ENCODE measurements at places on chromosomes 3 and 15.
A peak's percentile ranks its signal among the peaks of the same experiment; 100 is the strongest.

GRCh38 chr3:135231737-135232136 is 436.7 kb downstream of the EPHB1 start:
- DNase-seq: no peak

DNA sequence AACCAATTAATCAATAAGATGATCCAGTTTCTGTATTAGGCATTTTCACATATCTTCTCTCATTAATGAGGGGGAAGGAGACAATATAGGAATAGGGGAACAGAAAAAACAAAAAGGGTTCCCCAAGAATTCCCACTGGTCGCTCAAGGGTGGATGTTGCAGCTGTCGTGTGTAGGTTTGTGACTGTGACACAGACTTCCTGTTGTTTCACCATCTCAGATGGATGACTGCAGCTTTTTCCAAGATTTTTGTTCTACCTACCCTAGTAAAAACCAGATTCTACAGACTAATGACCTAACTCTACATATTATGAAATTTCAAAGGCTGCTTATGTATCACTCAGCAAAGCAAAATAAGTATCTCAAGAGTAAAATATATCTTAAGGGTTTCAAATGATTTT is 73.7 kb upstream of the MB21D2 start:
- DNase-seq: no peak

GRCh38 chr3:82082796-82083195 is 321.4 kb upstream of the GBE1 start:
- peak; percentile 35 for DNase-seq

DNA sequence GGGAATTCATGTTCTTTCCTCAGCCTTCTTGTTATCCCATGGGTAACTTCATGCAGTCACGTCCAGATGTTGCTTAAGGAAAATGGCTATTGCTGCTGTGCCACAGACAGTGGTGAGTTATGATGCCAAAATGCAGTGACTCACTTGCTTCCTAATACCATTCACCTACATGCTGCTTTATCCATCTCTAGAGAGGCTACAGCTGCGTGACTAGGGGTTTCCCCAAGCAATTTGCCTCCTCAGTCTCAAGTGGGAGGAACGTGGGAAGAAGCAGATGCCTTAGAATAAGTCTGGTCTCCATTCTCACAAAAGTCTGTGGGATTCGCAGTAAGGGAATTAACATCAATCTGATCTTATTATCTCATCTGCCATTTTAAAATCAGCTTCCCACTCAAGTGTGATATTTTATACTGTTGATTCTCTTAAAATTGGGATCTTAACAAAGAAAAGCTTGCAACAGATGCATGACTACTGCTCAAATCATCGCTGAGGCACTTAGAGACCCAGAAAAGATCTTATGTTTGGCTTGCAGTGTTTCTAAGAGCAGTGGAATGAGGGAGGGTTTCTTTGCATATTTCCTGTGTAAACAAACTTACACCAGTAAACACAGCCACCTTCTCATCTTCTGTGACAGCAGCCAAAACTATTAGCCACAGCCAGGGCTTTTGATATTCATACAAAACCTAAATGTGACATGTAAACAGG is 62.0 kb upstream of the ACP3 start:
- peak; percentile 82 for DNase-seq

DNA sequence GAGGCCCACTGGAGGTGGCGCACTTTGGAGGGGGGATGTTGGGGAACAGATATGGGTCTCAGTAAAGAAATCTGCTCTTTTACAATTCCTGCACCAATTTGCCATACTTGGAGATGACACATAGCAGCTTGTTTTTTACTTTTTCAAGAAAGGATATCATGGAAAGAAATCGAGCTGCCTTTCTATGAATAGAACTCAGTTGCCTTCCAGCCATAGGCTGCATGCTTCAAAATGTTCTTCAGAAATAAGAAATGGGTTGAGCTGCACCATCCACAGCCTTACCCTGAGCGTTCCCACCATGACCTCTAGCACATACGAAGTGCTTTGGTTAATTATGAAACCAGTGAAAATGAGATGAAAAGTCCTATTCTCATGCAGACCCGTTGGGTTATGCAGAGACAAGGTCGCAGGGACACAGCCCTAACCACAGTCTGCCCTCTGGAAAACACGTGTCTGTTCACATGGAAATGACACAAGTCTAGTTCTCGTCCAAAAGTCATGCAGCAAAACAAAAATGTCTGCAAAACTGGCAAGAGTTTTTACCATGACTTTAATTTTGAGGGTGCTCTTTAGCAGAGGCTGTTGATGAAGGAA is 36.3 kb downstream of the NGRN start:
- DNase-seq: no peak

DNA sequence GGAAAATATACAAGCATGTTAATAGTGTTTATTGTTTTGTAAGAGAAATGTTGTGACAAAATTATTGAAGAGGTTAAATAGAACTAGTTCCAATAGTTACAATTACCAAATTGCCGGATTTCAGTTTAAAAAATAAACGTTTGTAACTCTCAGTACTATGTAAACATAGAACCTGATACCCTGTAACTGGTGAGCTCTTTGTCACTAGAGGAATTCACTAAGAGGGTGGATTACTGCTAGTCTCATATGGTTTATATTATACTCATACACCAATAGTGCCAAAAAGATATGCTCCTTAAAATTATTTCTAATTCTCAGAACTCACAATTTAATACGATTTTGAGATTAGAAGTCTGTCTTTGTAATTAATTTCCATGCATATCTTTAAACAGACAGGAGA is 7.6 kb upstream of the GMNC start:
- peak; percentile 57 for DNase-seq

DNA sequence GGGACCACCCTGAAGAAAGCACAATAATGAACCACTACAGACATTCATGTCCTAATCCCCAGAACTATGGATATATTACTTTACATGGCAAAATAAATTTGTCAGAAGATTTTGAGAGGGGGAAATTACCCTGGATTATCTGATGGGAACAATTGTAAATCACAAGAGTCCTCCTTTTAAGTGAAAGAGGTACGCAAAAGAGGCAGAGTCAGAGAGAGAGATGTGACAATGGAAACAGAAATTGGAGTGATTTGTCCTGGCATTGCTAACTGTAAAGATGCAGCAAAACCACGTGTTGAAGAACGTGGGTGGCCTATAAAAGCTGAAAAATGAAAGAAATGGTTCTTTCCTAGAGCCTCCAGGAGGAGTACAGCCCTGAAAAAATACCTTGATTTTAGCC is 1121.4 kb upstream of the ALCAM start:
- no peak for DNase-seq

GRCh38 chr3:129318921-129319320 is 40.3 kb downstream of the HMCES start:
- DNase-seq: no peak

DNA sequence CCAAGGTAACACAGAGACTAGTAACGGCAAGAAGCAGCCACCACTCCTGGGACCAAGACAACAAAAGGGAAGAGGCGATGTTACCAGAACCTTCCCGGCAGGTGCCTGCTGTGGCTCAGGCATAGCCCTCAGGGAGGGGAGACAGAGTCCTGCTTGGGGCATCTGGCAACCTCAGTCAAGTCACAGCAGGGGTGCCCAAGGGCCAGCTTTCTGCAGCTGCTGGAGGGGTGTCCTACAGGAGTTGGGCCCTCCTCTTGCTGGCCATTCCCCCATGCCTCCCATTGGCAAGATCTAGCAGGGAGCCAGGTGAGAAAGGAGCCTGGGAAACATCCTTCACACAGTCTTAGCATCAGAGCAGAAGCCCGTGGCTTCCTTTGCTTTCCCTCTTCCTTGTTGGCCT is 197.3 kb upstream of the IL12A start:
- DNase-seq: no peak

GRCh38 chr15:62277816-62278394 is 112.8 kb upstream of the C2CD4B start:
- DNase-seq: no peak

GRCh38 chr15:88630141-88630721 is 8.6 kb upstream of the ISG20 start:
- no peak for DNase-seq

DNA sequence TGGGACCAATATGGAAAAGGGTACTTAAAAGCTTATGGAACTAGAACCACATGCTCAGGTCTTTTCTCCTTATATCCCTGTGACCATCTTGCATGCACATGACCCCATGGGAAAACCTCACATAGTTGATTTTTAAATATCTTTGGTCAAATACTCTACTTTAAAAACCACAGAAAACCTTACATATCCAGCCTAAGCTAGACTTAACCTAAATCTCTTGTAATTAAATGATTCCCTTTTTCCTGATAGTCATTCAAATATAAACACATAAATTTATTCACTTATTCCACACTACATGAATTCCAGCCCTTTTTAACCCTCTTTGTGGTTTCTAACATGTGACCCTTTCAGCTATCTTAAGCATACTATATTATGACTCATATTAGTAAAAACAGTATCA is 46.8 kb downstream of the DNAJC13 start:
- no peak for DNase-seq

DNA sequence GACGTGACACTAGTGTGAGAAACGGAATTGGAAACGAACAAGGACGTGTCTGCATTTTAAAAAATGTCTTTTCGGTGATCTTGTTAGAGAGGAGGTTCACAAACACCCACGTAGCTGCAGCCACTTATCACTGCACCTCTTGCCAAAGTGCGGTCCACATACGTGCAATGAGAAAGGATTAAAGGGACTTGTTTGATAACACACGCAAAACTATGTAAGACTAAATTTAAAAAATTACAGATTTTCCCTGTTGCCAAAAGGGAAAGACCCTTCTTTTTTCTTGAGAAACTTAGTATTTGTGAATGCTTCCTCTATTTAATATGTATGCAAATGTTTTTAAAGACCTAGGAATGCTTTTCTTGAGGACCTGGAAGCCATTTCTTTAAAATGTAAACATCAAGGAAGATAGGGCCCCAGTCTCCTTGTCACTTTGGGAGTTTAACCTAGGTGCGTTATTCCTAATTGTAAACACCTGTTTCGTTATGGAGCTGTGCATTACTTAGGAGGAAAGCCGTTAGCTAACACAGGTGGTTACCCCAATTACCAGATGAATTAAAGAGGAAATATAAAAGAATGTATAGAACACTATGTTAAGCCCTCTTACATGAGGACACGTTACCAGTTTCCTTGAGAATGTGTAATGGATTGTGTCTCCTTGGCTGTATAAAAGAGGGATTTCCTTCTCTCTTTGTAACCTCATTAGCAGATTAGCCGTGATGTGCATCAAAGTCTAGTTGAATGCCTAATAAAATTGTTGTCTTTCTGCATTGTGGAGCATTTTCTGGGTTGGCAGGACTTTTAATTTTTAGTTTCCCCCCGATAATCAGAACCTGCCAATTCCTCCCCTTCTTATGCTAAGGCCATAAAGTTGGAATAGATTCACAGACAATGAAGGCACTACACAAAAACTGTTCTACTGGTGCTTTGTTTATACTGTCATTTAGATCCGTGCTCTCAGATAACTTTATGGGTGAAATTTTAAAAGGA is 1.0 kb downstream of the LEKR1 start:
- no peak for DNase-seq

GRCh38 chr3:185583925-185584324 is 2.2 kb upstream of the SENP2 start:
- DNase-seq: no peak

DNA sequence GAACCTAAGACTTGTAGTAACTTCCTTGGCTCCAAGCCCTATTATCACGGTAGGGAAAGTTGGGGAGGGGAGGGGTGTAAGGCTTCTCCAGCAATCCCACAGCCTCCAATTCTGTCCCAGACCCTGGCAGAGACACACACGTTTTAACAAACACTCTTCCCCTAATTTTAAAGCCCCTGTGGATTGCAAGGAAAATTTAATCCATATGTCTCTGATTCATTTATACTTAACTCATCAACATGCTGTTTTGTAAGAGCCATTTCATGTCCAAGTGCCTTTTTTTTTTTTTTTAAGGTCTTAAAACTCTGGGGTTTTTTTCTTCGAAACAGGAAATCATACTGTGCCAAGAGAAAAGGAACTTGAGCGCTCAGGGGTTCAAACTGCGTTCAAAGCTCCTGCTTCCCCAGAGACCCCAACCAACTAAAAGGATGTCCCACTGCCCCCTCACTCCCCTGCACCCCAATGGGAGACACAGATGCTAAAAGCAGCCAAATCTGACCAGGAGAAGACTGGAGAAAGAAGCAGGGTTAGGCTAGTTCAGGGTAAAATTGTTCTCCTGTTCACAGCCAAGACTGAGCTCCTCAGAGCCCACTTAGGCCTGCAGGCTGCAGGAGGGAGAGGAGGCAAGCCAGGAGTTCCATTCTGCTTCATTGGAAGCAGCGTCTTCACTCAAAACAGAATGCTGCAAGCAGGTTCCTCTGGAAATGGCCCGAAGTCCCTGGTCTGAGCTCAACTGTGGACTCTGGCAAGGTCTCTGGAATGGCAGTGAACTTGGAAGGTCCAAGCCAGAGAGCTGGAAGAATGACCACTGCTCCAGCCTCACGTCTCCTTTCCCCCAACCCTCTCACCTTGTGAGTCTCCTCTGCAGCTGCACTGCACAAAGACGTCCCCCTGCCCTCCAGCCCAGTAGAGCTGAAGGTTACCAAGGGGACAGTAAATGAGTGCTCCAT is 172.5 kb downstream of the NTRK3 start:
- no peak for DNase-seq

GRCh38 chr3:97880267-97880666 is 58.5 kb downstream of the CRYBG3 start:
- DNase-seq: no peak

- DNase-seq: peak; percentile 87
Measured at GRCh38 chr3:57956119-57956832, 51.9 kb upstream of the FLNB start.

GRCh38 chr3:108554229-108554628 is 35.0 kb downstream of the CIP2A start:
- DNase-seq: no peak

DNA sequence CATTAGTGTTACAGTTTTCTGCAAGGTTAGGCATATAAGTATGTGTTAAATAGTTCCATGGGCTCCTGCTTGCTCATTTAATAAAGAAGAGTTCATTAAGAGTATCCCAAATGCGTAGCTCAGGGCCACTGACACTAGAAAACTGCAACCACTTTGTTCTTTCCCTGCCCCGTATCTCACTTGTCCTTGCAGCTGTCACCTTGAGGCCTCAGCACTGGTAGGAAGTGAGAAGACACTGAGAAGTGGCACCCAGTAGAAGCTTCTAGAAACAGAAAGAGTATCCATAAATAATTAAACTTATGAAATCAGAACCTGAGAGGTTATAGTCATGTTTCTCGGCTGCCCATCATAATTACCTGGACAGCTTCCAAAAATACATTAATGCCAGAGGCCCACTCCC is 266.0 kb downstream of the KCNMB2 start:
- DNase-seq: no peak

- DNase-seq: peak; percentile 48
Measured at GRCh38 chr3:146814601-146815315, 209.6 kb upstream of the PLSCR5 start.

DNA sequence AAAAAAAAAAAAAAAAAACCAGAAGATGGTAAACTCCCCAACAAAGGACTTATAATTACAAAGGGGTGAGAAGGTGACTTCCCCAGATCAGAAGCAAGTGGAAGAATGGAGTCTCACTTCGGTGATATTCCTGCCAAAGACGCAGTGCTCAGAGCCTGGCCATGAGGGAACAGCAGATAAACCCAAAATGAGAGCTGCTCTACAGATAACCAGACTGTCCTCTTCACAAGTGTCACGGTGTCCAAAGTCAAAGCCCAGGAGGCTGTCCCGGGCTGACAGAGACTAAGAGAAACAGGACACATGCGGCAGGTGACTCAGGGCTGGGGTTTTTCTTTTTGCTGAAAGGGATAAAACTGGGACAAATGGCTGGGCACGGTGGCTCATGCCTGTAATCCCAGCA is 48.8 kb downstream of the HMCES start:
- DNase-seq: no peak

GRCh38 chr15:71812966-71813722 is 2.8 kb downstream of the NR2E3 start:
- DNase-seq: peak; percentile 34
